ENCODE measurements at places on chromosomes 5 and 9.
A peak's percentile ranks its signal among the peaks of the same experiment; 100 is the strongest.

- DNase-seq, result no peak
Measured at GRCh38 chr5:57082441-57083067, 91.3 kb upstream of the GPBP1 start.

DNA sequence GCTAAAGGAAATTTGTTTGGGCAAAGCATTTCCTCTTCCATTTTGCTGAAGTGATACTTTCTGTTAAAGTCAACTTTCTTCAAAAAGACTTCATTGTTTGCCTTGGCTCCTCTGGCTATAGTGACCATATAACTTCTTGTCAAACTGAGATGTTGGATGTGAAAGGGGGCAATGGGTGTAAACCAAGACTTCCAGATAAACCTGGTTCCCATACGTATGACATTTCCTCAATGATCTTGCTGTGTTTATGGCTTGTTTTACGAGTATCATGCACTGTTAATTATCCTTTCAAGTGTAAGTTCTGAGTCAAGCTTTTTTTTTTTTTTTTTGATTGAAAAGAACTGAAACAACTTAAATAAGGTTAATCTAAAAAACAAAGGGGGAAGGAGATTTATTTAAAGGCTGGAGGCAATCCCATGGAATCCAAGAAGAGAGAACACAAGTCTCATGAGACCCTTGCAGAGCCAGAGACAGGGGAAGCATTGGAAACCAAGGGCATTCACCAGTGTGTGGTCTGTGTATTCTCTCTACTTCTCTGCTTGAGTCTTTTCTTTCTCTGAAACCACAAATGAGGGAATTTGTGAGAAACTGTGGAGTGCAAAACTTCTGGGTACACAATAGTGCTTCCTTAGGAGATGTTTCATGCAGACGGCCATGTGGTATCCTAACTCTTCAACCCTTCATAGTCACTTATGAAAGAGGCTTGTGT, 335.3 kb downstream of the RAB3C start:
- DNase-seq, result no peak

DNA sequence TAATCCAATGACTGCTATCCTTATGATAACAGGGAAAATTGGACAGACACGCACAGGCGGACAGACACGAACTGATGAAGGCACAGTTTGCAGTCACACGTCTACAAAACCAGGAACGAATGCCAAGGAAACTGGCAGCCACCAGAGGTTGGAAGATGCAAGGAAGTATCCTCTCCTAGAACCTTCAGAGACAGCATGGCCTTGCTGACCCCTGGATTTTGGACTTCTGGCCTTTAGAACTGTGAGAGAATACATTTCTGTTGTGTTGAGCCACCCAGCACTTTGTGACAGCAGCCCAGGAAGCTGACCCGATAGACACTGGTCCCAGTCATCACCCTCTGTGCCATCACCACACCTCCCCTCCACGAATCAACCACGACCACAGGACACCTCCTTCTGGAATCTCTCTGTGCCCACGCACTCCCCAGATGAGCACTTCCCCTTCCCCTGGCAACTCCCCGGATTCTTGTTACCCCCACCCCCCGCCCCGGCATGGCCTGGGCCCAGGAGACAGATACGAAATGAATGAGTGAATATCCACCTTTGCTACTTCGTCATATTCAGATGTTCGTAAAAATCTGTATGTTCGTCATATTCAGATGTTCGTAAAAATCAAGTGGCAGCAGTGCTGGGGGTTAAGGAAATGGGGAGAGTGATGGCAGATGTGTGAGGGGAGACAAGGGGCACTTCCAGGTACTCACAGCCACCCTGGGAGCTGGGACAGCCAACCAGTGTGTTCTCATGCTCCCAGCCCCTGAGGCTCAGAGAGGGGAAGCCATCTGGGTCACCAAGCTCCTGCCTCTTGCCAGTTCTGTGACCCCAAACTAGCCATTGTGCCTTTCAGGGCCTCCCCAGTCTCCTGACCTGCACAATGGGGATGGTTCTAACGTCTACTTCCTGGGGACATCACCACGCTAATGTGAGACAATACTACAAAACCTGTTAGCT, 18.5 kb downstream of the GBGT1 start:
- DNase-seq, result peak; percentile 37

GRCh38 chr5:72507231-72507906, at the start of gene ZNF366:
Gene ZNF366 (minus strand): TSS chr5:72507410. CDS start chr5:72461496, 45,914 bp downstream.
- DNase-seq, result no peak

- no peak for DNase-seq
Measured at GRCh38 chr5:158770506-158770905, 329.2 kb downstream of the EBF1 start.

DNA sequence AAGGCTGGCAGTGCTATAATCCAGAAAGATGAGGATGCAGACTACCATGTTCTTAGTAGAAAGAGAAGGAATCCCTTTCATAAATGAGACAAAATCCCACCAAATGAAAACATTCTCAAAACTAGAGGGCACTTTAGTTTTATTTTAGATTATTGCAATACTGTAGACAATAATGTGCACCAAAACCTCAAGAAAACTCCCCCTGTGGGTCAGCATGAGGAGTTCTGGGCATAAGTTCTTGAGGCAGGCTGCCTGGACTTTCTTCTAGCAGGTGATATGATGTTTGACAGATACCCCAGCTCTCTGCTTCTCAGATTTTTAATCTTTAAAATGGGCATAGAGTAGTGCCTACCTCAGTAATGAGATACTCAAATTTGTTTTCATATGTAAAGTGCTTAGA, 196.3 kb upstream of the CTNND2 start:
- DNase-seq, result no peak

- no peak for DNase-seq
Measured at GRCh38 chr5:59300930-59301329, 592.6 kb downstream of the PDE4D start.

- no peak for DNase-seq
Measured at GRCh38 chr5:57325678-57326397, 152.0 kb downstream of the GPBP1 start.

- no peak for DNase-seq
Measured at GRCh38 chr5:155919725-155920124, 407.2 kb upstream of the SGCD start.

DNA sequence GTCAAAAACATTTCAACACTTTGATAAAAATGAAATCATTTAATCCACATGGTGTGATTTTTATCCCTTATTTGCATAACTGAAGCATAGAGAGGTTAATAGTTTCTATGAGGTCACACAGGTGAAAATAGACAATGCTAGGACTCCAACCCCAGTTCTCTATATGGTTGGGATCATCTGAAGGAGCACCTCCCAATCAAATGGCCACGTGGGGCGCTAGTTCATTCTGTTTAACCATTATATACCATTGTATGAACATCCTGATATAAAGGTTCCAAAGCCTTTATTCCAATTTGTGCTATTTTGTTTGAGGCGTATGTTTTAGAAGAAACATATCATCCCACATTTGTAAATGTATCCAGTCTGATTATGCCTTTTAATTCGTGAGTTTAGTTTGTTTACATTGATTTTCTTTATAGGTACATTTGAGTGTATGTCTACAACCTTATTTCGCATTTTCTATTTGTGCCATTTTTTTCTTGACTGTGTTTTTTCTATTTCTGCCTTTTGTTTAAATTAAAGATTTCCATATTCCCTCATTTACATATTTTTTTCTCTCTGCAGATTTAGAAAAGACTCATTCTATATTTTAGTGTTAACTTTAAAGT, 1092.0 kb downstream of the MAT2B start:
- DNase-seq, result no peak

DNA sequence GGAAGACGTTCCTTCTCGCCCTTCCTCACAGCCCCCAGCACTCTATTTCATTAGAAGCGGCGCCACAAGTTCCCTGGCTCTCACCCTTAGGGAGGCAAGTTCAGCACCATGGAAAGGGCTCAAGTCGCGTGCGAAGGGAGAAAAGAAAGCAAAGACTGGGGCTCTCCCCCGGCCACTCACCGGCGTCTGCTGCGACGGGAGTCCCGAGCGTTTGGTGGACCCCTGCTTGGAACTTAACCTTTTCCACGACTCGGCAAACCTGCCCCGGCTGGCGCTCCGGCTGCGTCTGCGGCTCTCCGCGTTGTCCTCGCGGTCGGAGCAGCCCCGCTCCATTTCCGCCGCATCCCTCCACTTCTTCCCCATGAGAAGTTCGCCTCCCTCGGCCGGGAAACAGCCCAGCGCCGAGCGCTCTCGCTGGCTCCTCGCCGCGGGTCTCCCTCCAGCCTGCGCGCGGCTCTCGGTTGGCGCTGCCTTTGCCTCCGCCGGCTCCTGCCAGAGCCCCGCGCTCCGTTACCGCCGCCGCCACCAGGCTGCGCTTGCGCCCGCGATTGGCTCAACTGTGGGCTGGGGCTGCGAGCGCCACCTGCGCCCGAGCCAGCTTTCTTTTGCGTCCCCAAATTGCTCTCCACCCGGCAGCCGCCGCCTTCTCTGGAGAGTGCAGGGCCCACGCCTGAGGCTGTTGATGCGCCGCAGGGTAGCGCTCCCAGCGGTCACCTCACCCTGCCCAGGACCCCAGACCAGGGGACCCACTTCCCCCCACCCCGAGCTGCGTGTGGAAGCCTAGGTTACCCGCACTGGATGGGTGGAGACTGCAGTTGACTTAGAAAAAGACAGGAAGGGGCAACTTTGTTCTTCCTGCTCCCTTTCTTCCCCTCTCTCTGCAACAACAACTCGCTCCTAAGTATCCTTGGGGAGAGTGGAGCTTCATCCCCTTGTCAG, 321.6 kb downstream of the CEMIP2 start:
- peak; percentile 1 for DNase-seq

- no peak for DNase-seq
Measured at GRCh38 chr5:177427919-177428573, 1.6 kb downstream of the GRK6 start.

GRCh38 chr9:3240656-3241268, 285.0 kb downstream of the RFX3 start:
- peak; percentile 66 for DNase-seq

DNA sequence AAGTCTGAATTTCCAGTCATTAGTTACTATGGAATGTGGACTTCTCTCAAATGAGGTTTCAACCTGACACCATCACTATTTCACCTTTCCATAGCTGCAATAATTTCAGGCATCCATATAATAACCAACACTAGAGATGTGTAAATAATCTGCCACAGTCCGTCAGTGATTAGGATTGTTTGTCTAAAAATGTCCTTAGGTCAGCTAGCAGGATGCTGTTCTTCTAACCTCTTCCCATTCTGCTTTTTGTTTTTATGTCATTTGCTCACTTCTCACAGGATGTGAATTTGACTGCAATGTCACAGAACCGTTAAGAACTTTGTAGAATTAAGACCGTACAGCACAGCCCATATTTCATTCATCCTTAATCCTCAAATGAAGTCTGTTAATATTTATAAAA, 166.4 kb upstream of the RASA1 start:
- DNase-seq, result no peak

DNA sequence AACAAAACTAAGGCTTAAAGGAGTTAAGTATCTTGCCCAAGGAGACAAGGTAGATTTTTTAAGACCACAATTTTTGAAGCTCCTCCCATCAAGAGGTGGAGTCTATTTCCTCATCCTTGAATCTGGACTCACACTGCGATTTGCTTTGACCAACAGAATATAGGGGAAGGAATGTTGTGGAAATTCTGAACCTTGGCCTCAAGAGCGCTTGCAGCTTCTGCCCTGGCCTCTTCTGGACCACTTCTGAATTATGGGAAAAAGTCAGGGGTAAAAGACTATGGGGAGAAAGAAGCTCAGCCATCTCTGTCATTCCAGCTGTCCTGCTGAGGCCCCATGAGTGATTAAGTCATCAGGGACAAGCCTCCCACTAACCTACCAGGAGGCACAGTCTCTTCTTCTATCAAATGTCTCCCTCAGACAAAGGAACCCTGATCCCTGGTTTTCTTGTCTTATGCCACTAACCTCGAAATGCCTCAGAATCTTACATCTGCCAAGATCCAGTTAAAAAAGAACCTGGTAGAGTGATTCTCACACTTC, 25.9 kb downstream of the MAPKAP1 start:
- DNase-seq, result no peak

DNA sequence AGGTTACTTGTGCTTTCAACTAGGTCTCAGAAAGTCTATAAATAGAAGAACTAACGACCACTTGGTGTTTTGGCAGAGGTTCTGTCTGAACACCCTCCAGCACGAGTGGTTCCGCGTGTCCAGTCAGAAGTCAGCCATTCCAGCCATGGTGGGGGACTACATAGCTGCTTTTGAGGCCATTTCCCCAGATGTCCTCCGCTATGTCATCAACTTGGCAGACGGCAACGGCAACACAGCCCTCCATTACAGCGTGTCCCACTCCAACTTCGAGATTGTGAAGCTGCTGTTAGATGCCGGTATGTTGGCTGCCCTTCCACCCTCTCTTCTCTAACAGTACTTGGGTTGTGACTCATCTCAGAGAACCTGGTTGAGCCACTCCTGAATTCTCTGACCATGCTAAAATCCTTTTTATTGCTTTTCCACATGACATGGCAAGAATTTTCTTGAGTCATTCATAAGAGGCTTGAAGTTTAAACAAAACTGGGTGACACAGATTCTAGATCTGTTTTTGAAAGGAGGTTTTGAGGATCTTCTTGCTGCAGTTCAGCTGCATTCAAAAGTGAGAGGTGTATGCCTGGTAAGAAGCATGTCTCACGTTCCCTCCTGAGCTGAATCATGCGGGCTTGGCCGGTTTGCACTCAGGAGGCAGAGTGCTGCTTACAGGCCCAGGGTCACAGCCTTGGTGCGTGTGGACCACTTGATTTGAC, 103.1 kb upstream of the DMRT1 start:
- DNase-seq, result no peak

DNA sequence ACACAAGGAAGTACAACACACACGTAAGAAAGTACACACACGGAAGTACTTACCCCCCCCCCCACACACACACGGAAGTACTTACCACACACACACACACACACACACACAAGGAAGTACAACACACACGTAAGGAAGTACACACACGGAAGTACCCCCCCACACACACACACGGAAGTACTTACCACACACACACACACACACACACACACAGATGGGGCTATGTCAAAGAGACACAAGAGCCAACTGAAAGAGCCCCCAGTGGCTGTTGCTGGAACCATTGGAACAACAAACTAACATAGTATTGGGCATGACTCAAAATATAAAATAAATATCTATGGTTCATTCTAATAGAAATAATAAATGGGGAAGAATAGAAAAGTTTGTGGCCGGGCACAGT, 4.9 kb upstream of the MAPK9 start:
- no peak for DNase-seq

GRCh38 chr9:114953046-114953445, 22.7 kb upstream of the TNFSF8 start:
- no peak for DNase-seq

GRCh38 chr5:86861512-86861911, 243.8 kb downstream of the COX7C start:
- DNase-seq, result peak; percentile 65

DNA sequence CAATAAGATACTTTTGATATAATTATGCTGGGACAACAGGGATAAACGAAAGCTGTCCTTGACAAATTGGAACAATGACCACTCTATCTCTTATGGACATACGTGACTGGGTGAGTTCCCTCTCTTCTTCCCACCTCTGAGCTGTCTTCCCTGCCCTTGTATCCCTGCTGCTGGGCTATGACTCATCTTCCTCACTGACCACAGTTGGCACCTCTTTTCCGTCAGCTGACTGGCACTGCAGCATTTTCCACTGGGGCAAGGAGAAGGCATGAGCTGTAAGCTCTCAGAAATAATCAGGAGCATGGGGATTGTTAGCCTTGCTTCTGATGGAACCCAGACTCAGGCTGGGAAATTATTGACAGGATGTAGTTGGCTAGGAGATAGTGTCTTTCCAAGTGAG, 48.7 kb downstream of the PCSK1 start:
- DNase-seq, result peak; percentile 37

Measured in globus pallidus (tissue), 1 donor.